ENCODE measurements at places on chromosomes 11 and 22.

DNA sequence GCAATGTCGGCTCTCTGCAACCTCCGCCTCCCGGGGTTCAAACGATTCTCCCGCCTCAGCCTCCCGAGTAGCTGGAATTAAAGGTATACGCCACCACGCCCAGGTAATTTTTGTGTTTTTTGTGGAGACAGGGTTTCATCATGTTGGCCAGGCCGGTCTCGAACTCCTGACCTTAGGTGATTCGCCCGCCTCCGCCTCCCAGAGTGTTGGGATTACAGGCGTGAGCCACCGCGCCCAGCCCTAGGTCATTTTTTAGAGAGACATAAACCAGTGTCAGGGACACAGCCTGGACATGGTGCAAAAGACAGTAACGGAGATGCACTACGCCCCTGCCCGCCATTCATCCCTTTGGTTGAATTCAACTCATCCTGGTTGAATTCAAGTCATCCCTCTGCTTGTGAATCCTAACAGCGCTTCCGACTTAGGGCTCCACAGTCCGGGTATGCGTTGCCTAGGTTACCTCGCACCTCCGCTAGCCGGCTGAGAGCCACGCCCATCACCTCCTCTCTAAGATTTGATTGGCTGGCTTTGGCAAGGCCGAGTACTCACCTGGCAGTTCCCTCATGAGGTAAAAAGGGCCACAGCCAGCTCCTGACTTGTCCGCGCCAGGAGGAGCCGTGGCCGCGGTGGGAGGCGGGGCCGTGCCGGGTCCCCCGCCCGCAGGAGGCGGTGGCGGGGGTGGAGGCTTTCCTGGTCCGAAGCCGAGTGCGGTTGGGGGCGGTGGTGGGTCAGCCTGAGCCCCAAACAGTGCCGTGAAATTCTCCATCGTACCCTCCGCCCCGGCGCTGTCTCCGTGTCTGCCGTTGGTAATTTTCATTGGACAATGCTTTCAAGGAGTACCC lies at the start of gene MED19:
Gene MED19, minus strand, starts transcription at position 802 of the 842 bp plus-strand sequence. Its CDS starts 36 bp downstream, at position 766.
- DNase-seq: peak; percentile 68

DNA sequence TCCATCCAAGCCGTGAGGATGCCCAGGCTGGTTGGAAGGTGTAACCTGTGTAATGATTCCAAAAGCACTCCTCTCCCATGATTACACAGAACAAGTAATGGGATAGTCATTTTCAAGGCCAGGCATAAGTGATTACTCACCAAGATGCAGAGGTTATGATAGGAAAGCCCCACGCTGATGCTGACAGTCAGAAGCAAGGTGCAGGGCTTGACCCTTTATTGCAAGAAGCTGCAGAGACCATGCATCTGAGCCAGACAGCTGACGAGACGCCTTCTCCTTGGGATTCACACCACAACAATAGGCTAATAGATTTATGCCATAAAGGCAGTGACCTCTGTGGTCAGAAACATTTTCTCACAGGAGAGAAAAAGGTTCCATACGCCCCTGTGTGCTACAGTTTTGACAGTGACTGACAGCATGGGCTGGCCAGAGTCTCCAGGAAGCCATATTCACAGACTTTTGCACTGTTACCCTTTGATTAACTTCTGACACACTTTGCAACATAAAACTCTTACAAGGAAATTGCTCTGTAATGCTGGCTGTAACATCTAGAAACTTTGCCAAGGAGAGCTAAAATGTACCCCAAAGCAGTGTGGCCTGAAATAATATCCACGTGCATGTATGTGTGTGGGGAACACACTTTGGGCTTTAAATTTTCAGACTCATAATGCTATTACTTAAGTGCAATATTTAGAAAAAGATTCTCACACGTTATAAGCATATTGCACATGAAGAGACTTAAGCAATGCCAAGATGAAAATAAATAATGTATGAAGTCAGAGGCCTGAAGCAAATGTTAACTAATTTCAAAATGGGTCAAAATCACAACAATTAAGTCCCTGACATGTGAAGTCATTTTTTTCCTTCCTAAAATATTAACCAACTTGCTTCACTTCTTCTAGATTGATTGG lies 1079.0 kb upstream of the TENM4 start:
- no peak for DNase-seq

DNA sequence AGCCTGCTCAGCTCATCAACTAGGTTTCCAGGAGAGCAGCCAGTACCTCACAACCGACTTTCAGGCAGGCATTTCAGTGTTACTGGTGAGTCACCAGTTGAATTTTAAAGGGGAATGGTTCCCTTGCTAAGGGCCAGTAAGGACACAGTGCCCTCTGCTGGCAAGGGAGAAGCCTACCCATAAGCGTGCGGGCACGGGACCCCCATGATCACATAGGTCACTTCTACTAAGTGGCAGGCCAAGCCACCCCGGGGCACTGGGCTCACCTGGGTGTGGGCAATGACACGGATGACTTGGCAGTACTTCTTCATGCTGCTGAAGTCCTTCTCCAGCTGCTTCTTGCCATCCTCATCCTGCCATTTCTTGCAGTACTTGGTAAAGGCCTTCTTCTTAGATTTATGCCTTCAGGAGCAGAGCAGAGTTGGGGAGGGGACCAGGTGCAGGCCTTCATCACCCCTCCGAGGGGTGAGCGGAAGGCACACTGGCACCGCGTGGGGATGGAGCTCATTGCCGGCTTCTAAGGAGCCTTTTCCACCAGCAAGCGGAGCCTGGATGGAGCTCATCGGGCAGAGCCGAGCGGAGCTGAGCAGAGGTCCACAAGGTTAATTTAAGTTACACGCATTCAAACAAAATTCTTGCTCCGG lies 2.9 kb downstream of the RPL3 start:
- peak; percentile 65 for DNase-seq

DNA sequence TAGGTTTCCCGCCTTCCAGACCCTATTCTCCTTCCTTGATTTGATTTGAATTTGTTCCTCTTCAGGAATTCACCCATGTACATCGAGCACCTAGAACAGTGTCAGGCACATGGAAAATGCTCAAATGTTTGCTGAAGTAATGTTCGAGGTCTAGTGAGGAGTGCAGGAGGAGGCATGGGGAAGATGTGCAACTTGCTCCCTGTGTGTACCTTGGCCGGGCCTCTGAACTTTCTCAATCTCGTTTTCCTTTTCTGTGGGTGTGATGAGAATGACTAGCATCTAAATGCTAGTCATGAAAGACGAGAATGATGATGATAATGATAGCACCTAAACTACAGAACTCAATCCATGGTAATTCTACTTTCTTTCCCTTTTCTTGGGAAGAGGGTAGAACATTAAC lies 279.1 kb upstream of the PLET1 start:
- no peak for DNase-seq

DNA sequence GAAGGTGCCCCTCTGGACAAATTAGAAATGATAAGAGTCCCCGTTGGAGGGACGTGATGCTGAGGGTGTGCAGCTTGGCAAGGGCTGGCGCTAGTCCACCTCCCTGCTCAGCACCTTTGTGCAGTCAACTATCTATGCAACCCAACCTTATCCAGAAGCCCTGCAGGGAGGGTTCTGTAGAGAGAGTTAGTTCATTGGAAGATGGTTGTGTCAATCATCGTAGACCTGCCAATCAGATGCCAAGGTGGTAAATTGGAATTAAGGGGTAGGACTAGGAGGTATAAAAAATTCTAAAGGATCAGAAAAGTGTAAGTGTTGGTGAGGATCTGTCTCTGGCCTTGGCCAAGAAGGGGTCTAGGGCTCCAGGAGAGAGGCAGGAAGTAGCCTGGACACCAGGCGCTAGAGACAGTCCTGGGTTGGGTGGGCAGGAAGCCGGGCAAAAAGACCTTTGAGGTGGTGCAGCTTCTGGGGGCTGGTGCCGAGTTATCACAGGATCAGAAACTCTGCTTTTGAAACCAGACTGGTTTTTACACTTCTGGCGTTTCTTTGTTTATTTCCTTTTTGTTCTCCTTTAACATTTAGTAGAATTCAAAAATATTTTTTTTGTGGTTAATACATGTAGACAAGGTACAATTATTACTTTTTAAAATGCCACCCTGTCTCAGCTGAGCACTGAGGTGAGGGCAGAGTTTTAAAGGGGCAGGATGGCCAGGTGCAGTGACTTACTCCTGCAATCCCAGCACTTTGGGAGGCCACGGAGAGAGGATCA lies 1.6 kb downstream of the C1QTNF6 start:
- no peak for DNase-seq
